ENCODE measurements at places on chromosomes 3 and 15.

GRCh38 chr3:99648101-99648500, 9.7 kb downstream of the COL8A1 start:
- DNase-seq, result no peak

DNA sequence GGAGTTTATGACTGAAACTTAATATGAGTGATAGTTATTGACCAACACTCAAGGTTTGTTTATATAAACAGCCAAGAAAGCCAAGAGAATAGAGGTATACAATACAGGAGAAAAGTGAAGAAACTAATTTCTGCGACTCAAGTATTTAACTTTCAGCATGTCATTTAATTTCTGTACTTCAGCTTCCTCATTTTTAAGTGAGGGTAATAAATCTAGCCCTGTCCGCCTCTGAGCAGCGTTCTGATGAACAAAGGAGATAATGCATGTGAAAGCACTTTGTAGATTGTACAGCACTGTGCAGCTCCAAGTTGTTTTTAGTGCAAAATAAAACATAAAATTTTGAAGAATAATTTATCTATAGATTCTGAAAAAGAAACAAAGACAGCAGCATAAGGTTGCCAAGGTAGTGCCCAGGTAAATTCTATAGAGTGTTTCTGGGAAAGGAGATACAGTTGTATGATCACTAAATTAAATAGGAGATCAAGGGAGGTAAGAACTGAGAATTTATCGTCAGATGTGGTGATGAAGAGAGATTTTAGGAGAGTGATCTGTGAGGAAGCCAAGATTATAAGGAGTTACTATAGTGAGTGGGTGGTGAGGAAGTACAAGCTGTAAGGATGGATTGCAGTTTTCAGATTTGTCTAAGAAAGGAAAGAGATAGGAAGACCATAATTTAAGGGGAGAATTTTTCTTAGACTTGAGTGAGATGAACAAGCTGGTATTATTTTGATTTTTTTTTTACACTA, 71.3 kb downstream of the RASA2 start:
- DNase-seq, result no peak

DNA sequence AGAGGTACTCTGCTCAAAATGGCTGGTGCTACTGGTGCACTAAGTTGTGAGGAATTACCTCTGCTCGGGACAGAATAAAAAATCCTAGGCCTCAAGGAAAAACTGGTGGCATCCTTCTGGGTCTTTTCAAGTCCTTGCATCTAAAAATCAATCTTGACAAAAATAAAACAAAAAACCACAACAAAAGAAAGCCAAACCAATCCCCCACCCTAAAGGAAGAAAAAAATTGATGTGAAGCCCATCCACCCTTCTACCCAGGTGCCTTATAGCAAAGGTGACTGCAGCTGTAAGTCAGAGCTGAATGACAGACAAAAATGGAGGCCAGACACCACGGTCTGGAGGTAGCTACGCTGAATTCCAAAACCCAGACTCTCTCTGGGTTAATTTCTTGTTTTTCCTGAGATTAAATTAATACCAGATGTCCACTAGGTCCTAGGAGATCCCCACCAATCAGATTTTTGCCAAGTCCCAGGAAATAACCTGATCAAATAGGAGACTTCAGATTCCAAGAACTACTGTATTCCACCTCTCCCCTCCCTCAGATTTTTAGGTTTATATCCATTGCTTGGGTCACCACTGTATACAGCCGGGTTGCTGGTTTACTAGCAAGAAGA, 33.5 kb downstream of the ABCC5 start:
- DNase-seq, result no peak

DNA sequence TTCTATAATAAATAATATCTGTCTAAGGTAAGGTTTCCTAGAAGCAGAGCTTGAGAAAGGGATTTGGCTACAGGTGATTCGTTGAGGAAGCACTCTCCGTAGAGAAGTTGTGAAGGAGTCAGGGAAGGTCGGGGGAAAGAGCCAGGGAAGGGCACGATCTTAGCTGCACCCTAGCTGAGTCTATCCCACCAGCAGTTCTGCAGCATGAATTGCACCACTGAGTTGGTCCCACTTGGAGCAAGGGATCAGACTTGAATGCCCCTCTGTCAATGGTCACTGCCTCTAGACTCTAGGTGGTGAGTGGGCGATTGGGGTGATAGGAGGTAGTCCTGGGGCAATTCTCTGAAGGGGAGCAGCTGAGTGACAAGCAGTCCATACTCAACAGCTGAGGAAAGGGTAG, 13.5 kb downstream of the TMC3 start:
- DNase-seq, result no peak

DNA sequence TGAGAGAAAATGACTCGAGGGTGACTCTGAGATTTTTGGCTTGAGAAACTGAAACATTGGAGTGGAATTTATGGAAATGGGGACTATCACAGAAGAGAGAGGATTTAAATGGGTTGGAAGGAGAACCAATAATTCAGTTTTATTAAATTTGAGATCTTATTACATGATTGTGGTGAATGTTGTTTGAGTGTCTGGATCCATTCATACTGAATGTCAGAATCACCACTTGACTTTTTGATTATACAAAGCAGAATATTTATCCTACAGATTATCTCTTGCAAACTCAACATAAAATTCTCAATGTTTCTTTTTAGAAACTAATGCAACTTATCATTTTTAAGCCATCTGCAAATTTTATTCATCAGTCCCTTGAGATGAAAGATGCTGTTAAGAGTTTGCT, 332.8 kb downstream of the CNTN3 start:
- no peak for DNase-seq

DNA sequence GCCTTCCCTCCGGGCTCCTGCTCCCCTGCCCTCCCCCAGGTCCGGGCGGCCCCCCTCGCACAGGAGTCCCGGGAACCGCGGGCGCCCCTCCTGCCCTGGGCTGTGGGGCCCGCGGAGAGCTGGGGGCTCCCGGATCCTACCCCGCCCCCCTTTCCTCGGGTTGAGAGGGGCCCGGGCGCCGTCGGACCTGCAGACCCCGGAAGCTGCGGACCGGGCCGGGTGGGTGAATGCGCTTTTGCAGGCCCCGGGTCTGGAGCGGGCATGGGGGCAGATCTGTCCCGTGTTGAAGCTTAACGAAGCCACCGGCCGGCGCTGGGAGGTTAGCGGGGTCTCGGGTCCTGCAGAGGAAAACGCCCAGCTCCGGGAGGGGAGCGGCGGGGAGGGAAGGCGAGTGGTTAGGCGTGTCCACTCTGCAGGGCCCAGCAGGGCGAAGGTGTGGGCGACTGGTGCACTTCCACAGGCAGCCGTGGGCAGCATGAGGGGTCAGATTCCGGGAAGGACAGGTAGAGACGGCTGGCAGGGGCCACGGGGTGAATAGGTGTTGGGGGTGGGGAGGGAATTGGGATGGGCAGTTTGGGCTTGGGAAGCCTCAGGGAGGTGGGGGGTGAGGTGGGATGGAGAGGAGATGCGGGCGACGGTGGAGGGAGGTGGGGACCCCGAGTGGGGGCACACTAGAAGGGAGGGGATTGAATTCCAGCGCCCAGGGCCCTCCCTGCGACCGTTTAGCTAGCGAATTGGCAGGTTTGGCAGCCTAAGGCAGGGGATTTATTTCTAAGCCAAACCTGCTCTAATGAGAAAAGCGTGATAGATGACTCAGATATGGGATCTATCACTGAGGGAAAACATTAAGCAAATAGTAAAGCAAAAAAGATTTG, 635 bp downstream of the CD276 start:
- no peak for DNase-seq

DNA sequence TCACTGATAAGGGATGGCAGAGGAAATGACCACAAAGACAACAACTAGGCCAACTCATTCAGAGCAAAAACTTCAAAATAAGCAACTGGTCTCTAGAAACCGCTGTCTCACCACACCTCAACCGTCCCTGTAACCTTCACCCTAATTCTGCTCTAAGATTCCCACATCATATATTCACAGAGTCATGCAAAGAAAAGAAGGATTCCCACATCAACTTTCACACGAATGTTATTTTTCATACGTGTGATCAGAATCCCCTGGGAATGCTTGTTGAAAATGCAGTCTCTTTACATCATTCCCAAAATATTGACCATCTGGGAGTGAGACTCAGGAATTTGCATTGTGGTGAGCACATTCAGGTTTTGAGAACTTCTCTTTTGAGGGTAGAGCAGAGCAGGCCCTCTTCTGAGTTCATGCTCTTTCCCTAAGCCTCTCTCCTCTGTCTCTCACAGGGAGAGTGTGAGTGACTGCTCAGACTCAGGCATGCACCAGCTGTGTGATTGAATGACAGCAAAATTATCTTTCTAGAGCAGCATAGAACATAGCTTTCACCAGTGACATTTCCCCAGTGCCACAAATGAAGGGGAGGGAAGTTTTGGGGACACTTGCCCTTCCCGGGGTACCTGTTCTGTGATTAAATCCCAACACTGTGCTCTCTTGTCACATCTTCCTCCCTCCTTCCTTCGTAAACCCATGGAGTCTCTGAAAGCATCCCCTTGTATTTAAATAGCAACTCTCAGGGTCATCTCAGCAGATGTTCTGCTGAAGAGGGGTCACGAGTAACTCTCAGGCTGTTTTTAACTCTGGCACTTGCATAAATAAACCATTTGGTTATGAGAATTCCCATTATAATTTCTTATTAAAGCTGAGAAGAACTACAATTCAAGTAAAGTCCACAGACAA, 170.9 kb downstream of the PLCL2 start:
- no peak for DNase-seq

DNA sequence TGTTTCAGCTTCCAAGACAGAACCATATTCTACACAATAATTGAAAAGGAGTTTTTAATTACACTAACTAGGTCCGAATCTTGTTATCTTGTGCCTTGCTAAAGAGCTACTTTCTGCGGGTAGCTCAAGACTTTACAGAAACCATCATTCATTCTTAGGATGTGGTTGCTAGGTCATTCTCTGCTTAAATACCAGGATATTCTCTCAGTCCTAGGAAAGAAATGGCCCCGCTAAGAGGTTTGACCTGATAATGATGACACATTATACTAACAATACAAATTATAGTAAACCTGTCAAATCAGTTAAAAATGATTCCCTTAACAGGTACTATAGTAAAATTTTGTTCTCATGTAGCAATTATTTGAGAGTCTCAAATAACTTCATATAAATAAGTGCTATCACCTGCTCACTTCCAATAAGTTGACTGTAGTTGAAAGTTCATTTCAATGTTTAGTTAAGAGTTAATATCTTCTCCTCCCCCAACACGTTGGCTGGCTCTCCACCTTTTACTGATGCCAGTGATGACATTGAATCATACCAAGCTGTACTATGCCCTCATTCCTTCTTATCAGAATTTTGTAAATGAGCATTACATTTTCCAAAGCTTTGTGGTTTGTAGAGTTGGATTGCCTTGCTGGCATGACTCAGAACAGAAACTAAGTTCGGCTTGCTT, 3.6 kb upstream of the C3orf85 start:
- no peak for DNase-seq

GRCh38 chr3:194828116-194828515, 142.4 kb downstream of the FAM43A start:
- DNase-seq, result no peak

- no peak for DNase-seq
These were observed 55.1 kb upstream of the POLR2M start for GRCh38 chr15:57651445-57651844.

DNA sequence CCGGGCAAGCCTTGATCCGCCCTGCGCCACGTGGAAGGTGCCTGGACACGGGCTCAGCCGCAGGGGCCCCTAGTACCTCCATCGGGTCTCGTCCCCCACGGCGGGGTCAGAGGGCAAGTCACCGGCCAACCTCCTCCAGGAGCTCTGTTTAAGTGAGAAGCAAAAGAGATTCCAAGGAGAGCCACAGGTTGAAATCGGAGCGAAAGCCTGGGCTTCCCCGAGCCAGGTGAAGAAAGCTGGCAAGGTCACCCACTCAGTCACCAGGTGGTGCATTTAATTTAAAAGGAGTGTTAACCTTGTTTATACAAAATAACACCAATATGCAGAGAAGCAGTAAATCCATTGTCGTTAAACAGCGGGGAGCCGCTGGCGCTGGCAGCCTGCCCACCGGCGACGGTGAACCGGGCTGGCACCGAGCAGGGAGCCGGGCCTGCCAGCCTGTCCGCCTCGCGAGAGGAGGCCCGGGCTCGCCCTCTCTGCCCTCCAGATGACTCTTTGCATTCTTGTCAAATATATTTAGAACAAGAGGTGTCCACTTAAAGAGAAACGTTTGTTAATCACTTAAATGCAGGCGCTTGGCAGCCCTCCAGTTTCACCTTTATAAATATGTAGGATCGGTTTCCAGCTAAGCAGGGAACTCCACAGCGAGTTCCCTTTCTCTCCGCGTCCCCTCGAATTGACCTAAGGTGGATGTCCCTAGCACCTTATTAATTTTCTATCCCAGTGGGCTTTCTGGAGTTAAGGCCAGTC, 277.3 kb upstream of the NR2F2 start:
- peak; percentile 1 for DNase-seq

GRCh38 chr3:190169243-190169642, 48.5 kb upstream of the P3H2 start:
- DNase-seq, result no peak

GRCh38 chr3:32857921-32858320, 40.1 kb downstream of the TRIM71 start:
- no peak for DNase-seq

All from C1 segment of cervical spinal cord (tissue), 14 donors.